Naive thymus-derived CD4-positive, alpha-beta T cell (primary cell): ENCODE measurements at places on chromosomes 13 and 19. TPM values are rescaled to one million over a fixed set of nuclear protein-coding genes. Genes with fewer than 3 reads are reported as not detected.

DNA sequence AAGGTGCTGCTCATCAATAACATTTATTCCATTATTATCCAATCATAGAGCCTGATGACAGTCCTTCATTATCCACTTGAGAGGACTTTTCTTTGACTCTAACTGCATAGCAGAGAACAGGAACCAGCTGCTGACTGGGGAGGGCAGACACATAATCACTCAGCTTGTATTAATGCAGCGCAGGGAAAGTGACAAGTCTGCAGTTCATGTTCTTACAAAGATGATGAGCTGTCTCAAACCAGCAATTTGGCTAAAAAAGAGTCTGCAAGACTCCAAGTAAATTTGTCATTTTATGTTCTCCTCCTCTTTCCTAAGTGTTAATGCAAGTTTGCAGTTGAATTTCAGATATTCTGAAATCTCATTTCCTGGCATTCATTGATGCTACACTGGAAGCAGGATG is 40.0 kb upstream of the CBY2 start:
- DNase-seq = no peak

GRCh38 chr13:106038752-106039151 is 496.7 kb downstream of the EFNB2 start:
- DNase-seq = no peak

The CYSLTR2 gene
- total RNA-seq = 2.1 and 2.6 TPM in 2 replicates

- peak; percentile 57 for DNase-seq
These were observed 8.2 kb downstream of the SMIM24 start for GRCh38 chr19:3471954-3472655.

GRCh38 chr19:15038294-15038693 is 11.0 kb upstream of the CASP14 start:
- no peak for DNase-seq

DNA sequence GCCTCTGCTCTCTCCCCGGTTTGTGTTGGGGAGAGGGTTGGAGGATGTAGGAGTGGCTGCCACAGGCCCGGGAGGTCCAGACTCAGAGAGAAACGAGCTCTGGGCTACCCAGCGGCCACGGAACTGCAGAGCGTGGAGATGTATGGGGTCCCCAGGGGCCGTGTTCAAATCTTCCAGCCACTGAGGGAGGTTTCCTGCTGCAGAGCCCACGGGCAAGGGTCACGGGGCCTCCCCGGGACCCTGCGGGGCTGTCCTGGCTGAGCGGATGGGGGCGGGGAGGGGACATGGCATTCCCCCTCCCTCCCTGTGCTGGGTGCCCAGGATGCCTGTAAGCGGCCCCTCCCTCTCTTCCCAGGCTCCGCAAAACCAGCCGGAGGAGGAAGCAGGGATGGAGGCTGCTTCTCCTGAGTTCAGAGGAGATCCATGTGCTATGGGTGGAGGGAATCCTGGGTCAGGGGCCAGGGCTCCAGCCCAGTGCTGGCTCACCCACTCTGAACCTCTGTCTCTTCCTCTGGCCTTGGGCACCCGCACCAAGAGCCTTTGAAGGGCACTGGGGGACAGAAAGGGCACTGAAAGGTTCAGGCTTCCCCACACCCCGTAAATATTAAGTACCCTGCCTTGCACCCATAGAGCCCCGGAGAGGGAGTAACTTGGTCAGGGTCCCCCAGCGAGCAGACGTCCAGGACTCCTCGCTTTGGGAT is 22.6 kb downstream of the SMIM24 start:
- no peak for DNase-seq

DNA sequence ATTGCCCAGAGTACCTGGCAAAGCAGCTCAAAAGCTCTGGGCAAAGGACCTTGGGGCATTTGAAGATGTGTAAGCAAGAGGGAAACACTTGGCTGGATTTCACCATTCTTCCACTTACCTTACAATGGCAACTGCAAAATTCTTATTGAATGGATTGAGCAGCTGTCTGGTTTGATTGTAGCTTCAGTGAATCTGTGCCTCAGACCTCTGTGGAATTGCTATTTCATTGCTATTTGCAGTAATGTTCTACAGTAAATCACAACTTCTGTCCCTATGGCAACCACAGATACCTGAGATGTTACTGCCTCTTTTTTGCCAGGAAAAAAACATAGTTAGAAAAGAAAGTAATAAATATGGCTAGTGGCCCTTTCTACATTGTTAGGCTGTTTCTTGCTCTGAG is 519.5 kb downstream of the SUCLA2 start:
- DNase-seq = no peak

DNA sequence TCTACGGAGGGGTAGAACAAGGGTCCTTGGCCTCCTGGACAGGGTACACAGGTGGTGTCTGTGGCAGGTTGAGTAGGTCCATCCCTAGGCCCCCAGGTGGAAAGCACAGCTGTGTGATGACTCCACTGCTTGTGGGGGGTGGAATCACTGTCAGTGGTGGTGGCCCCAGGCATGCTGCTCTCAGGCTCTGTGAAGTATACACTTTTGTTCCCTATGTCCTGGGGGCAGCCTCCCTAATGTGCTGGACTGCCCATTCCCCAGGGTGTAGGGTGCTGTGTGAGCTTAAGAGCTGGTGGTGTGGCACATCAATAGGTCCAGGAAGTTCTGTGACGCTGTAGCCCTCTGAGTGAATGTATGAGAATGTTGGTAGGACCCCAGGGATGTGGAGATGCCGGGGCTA is 197.2 kb upstream of the SLC10A2 start:
- no peak for DNase-seq

The FBXO17 gene
- not detected for total RNA-seq

- DNase-seq = no peak
These were observed 29.8 kb downstream of the ARHGAP35 start for GRCh38 chr19:46890423-46891170.

- peak; percentile 90 for DNase-seq
These were observed at the start of gene ZC3H13 for GRCh38 chr13:46052319-46053161. TSS of gene ZC3H13 (minus strand) at chr13:46052746. CDS start at chr13:46045507, 7,239 bp downstream.

DNA sequence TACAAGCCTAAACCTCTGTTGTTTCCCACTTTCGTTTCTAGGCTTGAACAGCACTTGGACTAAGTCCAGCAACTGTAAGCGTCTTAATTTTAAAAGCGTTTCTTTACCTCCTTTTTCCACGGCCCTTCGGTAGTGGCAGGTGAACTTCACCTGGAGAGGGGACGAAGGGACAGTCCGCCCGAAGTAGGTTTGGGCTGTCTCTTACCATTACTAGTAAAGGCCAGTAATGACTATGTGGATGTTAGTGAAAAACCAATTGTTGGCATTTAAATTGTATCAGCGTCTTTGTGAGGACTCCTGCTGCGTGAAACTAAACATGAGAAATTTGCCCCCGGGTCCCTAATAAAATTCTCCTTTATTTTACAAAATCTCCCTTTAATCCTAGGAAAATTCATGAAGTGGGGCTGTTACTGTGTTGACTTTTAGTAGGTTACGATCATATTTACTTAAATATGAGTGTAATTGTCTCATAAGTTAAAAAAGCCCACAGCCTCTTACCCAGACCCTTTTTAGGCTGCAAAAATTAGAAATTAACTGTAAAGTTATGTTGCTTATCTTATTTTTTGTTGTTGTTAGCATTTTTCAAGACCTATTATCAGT is 983 bp downstream of the ITM2B start:
- no peak for DNase-seq

The CLEC17A gene
- total RNA-seq = not detected

DNA sequence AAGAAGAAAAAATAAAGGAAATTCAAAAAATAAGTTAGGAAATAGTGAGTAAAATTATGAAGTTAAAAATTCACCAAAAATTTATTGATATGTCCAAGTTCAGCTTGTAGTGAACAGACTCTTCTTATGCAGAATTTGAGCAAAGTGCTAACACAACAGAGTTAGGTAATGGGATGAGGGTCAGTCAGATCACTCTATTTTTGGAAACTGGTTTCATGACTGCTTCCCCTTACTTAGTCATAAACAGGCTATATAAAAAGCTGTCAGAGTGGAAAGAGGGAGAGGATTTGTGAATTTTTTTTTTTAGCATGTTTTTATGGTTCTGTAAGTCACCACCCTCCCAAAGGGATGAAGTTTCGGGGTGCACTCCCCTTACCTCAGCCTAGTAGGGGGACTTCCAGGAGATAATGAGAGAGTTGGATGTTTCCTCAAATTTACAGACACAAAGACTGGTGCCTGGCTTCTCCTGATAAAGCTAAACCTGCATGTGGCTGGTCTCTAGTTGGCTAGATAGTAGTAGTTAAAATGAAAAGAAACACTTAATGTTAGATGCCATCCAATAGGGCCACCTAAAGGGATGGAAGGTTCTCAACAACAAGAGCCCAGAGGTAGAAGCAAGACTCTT is 4.5 kb downstream of the CPB2 start:
- DNase-seq = no peak
